Sigmoid colon (tissue), 7 donors: ENCODE measurements at places on chromosomes 12 and 14. TPM values are rescaled to one million over a fixed set of nuclear protein-coding genes. Genes with fewer than 3 reads are reported as not detected.

DNA sequence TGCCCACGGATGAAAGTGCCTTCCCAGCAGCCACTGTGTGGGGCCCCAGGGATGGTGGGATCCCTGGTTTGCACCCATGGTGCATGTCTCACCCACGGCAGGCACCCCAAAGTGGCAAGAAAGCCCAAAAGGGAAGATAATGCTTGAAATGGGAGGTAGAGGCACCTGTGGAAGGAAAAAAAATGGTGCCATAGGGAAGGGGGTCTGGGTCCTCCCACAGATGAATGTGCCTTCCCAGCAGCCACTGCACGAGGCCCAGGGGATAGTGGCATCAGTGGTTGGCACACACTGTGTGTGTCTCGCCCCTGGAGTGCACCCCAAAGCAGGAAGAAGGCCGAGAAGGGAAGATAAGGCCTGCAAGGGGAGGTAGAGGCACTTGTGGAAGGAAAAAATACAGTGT lies 264.2 kb downstream of the ALG10 start:
- no peak for DNase-seq

DNA sequence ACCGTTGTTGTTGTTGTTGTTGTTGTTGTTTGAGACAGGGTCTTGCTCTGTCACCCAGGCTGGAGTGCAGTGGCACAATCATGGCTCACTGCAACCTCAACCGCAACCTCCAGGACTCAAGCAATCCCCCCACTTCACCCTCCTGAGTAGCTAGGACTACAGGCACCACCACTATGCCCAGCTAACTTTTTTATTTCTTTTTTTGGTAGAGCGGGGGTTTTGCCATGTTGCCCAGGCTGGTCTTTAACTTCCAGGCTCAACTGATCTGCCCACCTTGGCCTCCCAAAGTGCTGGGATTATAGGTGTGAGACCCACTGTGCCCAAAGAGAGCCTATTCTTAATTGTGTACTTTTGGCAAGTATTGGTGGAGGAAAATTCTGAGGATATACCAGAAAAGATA lies 25.7 kb downstream of the MOK start:
- DNase-seq, result no peak

GRCh38 chr12:27896419-27896990 lies 76.0 kb downstream of the PTHLH start:
- no peak for DNase-seq

DNA sequence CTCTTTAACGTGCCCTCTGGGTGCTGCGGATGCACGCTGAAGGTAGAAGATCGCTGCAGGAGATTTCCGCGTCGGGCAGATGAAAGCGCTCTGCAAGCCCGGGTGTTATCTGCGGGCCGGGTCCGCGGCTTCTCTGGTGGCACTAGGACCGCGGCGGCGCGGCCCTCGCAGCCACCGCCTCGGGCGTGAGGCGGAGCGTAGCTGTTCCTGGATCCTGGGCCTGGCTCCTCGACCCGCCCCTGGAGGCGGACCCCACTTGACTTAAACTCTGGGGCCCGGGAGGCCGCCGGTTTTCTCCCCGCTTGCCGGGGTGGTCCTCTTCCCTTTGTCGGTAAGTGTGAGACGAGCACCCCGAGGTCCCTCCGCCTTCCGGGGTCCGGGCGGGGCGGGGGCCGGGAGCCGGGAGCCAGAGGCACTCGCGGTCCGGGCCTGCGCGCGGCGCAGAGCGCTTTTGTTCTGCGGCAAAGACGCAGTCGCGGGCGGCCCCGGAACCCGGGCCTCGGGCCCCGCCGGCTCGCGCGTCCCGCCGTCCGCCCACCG lies at the start of gene RESF1:
TSS of gene RESF1 (plus strand) at position 255 of the 540 bp plus-strand sequence. CDS start 21,541 bp downstream, outside the sequence.
- peak; percentile 91 for DNase-seq

- no peak for DNase-seq
These were observed 261.1 kb downstream of the AKAP6 start for GRCh38 chr14:32590157-32590556.

DNA sequence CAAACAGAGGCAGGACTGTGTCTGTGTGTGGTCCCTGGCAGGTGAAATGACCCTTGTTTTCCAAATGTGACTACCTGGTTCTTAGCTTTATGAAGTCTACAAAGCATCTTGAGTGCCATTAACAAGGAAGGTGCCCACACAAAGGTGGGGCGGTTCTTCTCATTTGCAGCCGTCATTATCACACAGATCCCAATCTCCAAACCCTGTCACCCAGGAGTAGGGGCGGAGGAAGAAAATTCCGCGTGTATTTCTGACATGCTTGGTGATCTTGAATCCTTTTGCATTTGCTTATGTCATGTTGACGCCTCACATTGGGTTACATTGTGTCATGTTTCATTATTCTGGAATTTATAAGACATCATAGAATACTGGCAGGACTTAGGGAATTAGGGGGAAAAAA lies 277.3 kb downstream of the VRK1 start:
- no peak for DNase-seq

- no peak for DNase-seq
These were observed 120.1 kb downstream of the SMOC1 start for GRCh38 chr14:69999261-69999674.

DNA sequence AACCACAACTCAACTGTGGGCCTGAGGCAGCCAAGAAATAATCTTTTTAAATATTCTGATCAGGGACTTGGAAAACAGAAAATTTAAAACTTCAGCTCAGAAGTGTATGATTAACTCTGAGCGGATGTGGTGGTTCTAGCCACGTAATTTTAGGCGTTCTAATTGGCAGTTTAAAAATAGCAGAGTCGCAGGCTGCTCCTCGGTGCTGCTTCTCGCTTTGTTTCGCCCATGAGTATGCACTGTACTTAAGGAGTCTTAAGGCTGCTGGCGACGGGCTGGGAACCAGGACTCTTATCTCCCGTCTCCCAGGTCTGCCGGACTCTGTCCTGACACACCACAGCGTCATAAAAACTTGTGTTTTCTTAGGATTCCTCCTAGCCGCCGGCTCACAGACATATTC lies 113.4 kb upstream of the PELI2 start:
- DNase-seq, result no peak

DNA sequence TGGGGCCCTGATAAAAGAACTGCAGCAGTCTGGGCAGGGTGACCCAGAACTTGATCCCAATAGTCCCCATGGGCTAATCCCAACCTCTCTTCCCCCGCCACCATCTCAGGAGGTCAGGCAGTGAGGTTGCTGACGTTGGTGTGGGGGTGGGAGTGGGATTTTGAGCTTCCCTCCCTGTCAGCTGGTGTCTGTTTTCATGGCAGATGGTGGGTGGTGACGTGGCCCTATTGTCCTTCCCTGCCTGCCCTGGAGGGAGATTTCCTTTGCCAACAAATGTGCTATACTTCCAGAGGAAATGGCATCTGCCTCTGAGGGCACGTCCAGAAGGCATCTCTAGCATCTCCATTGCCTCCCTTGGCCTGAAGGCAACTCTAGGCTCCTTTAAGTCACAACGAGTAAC lies 37.7 kb downstream of the NEUROD4 start:
- no peak for DNase-seq

DNA sequence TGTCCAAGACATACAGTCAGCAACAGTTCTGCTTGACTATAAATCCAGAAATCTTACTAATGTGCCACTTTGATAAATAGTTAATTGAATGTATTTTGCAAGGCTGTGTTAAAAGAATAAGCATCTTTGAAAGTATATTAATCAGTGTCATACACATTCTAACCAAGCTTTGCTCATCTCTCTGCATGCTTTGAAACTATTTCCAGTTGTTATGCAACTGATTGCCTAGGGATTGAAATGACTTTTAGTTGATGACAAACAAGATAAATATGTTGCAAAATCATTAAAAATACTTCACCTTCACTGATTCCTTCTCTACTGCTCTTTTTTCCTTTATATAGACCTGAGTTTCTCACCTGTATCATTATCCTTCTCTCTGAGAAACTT lies 91.3 kb downstream of the AEBP2 start:
- no peak for DNase-seq

DNA sequence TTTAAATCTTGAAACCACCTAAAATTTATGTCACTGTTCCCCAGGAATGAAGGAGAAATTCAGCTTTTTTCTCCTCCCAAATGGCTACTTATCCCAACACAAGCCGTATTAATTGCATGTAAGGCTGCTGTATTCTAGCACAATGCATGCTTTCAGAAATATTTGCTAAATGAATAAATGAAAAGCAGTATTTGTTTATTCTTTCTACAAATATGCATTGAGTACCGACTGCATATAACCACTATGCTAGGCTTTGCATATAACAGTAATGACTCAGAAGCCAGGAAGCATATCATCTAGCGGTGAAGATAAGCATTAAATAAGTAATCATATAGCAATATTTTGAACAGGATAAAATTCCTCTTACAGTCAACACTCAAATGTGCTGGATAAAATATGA lies 5.7 kb upstream of the LRR1 start:
- DNase-seq, result no peak

- DNase-seq, result no peak
These were observed 80.9 kb upstream of the SLC24A4 start for GRCh38 chr14:92241966-92242595.

DNA sequence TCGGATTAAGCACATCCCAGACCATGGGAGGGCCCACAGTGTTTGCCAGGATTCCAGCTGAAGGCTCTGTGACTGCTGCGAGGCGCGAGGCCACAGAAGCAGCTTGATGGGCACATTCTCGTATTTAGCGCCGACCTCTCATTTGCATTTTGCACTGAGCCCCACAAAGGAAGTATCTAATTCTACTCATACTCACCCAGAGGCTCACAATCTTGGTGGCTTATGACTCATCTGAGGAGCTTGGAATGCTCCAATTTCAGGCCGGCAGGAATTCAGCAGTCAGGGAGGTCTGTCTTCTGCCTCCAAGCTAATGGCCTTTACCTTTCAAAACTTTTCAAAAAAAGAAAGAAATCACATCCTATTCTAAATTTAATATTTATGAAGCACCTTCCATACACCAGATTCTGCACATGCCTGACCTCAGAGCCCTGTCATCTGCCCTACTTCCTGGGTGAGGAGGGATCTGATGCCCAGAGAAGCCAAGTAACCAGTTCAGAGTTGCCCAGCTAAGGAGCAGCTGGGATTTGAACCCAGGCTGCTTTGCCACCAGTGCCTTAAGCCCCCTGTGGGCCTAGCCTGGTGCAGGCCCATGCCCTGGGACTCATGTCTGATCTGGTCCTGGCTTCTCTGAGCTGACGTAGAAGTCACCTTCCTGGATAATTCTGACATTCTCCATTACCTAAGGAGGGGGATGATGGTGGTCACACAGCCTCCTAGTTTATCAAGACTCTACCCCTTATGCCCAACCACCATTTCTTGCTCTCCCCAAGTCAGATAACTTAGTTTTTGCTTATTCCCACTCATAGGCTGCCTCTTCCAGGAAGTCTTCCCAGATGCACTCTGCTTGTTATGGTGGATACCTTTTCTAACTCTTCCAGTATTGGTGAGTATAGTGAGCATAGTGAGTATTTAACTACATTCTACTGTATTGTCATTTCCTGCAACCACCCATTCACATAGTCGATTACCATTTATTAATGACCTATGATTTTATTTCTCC lies 198.9 kb downstream of the RBM19 start:
- no peak for DNase-seq

DNA sequence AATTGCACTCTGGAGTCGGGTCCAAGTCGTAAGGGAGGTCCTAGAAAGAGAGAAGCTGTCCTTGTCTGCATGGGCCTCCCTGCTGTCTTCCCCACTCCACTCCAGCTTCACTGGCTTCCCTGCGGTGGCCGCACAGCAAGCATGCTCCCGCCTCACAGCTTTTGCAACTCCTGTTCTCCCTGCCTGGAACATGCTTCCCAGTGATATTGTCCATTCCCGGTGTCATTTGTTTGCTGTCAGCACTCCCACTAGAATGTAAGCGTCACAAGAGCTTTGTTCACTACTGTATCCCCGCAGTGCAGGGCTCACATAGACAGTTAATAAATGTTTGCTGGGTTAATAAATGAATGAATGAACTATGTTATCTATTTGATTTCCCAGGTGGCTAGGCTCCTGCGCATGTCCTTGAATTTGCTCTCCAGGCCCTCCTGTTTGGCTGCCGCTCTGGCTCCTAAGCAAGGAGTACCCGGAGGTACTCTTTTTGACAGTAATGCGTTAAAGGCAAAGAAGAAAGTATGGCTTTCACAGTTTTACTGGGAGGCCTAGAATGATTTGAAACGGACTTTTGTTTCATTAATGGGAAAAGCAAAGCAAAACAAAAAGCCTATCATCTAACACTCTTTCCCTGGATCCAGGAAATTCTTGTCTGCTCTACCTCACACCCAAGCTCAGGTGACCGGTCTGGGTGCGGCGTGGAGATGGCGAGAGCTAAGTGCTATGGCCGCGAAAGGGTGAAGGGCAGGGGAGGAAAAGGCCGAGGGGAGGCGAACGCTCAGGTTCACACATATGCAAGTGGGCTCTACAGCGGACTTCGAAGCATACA lies 6.2 kb upstream of the SLC7A7 start:
- peak; percentile 70 for DNase-seq

GRCh38 chr12:76094754-76095153 lies 10.3 kb upstream of the NAP1L1 start:
- DNase-seq, result no peak

GRCh38 chr12:88518863-88519403 lies 61.3 kb downstream of the KITLG start:
- no peak for DNase-seq

DNA sequence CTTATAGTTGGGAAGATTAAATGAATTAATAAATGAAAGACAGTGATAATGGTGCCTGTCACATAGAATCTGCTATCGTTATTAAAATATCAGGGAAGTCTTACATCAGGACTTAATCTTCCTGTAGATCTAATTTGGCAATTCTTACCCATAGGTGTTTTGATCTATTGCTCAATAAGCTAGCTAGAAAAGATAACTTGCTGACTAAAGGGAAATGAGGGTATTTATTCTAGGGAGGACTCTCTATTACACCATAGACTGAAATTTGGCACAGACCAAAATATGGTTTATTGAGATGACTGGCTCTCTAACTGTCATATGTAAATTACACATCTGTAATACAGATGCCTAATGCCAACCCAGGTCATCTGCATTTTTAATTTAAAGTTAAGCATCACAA lies 11.5 kb downstream of the HAL start:
- no peak for DNase-seq

Gene LMNTD1
- total RNA-seq, result 1.5 TPM

Gene MYH6
- not detected for total RNA-seq

Gene DDX23
- total RNA-seq, result 91.5 TPM

Gene PAWR
- total RNA-seq, result 22.1 TPM

Gene PNN
- total RNA-seq, result 37.2 TPM

Gene NYNRIN
- total RNA-seq, result 17.4 TPM

Gene TRHDE
- 3.8 TPM for total RNA-seq

Gene SERPINA6
- not detected for total RNA-seq
